ENCODE measurements at places on chromosomes 4 and X.

DNA sequence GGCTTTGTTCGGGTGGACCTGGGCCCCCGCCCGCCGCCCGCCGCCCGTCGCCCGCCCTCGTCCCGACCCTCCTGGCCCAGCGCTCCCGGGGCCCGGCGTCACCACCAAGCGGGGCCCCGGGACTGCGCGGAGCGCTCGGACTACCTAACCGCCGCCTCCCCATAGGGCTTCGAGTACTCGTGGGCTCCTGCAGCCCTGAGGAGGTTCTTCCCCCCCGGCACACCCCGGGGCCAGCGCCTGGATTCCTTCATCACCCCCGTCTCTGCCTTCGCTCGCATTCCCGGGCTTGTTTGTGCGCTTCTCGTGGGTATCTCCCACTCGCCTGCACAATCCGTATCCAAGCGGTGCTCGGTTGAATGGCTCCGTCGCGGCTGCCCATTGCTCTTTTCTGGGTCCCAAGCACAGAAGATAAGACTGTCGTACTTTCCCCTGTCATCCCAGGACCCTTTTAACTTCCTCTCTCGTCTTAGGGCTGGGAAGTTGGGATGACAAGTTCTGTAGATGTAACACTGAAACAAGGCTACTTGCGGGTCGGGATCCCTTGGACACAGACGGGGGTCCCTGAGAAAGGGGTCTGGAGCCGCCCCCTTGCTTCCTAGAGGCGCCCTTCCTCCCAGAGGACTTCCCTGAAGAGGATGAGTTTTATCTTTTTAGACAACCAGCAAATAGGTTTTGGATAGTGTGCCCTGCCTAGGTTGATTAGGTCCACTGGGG is 565 bp downstream of the MOB1B start:
- no peak for DNase-seq

DNA sequence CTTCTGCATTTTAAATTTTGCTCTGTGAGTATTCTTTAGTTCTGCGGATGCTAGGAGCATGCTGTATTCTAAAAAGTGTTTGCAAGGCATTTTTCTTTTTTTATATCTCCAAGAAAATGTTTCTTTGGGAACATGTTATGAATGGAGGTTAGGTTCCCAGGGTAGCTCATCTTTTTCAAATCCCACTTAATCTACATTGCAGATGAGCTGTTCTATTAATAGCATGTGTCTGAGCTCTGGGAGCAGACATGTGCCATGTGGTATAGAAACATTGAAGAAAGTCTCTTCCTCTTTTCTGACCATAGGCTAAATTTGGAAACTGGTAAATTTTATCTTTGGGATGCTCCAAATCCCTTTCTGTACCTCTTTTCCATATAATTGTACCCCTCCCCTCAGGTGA is 23.2 kb downstream of the DIAPH2 start:
- no peak for DNase-seq

- DNase-seq: no peak
These were observed 8.3 kb upstream of the RAP2C start for GRCh38 chrX:132227383-132228112.

GRCh38 chr4:108044951-108045686 is 55.4 kb downstream of the HADH start:
- DNase-seq: no peak

GRCh38 chr4:4677556-4678522 is 136.0 kb upstream of the STX18 start:
- peak; percentile 68 for DNase-seq

- no peak for DNase-seq
These were observed 11.8 kb upstream of the ZNF630 start for GRCh38 chrX:48083212-48083611.

DNA sequence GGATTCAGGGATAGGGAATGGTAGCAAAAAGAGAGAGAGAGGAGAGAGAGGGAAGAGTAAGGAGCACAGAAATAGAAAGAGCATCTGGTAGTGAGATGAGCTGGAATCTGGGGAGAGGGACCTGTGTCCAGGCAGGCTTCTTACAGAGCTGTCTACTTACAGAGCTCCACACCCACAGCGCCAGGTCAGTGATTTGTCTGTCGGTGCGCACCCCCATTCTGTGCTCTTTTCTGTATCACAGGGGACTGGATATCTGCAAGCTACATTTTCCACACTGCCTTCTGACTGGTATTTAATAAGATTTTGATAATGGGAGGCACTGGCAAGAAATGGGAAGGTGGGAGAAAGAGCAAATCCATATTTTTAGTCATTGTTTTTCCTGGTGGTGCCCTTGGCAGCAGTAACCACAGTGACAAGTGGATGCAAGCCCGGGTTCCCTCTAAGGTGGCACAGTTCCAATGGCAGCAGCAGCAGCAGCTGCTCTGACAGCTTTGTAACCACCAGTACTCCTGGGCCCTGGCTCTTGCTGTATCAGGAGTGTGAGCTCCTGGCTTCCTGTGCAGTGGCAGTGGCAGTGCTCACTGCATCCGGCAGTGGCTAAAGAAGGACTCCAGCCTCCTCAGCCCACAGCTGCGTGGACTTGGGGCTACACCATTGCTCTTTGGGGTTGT is 300.5 kb downstream of the TRIML1 start:
- no peak for DNase-seq

DNA sequence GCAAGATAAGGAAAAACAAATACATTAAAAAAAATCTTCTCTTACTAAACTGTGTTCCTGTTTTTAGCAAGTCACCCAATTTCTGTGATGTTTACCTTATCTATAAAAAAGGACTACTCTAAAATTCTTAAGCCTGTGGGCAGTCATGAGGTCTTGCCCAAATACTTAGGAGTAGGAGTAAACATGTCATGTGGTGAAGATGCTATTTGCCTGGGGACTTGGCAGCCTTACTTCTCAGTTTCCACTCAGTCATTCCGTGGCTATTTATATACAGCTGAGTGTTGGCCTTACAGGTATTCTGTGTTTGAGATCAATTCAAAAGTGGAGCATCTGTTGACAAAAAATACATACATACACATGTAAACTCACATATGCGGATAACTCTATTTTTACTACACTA is 89.9 kb upstream of the TLR2 start:
- DNase-seq: no peak

GRCh38 chrX:19704132-19704531 is 183.3 kb downstream of the SH3KBP1 start:
- no peak for DNase-seq

DNA sequence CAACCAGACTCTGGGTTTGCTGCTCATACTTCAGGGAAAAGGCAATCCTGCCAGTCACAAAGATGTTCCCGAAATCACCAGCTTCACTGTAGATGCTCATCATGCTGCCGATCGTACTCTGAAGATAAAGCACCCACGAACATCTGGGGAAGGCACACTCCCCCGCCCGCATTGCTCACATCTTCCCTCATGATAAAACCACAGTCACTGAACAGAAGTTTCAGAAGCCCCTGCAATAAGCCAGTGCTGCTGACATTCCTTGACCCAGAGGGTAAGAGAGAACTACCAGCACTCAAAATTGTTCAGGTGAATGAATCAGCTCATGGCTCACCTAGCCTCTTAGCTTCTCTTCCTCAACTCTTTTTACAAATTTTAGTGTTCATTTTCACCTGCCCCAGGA is 43.1 kb downstream of the SRPX2 start:
- DNase-seq: no peak

- no peak for DNase-seq
These were observed 67.9 kb downstream of the KLHL8 start for GRCh38 chr4:87152310-87153041.

DNA sequence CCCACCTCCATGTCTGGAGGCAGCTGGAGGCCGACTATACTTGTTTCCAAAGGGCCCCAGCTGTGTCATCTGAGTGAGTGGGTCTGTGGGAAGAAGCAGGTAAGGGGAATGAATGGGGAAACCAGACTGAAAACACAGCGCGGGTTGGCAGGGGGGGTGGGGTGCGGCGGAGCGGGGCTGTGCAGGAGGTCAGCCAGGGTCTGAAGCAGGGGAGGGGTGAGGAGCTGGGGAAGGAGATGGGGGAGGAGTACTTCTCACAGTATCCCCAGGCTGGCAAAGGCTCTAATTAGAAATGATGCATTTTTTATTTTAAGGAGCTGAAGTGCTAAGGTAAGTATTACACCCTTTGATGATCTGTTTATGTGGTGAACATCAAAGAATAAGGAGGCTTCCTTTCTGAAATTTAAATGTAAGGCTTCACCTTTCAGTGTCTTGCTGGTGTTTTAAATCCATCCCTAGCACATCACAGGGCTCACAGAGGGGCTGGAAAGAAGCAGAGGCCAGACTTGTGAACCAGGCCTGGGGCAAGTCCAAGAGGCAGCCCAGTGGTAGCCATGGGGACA is 37.5 kb downstream of the SMIM20 start:
- no peak for DNase-seq

- DNase-seq: no peak
These were observed 2.7 kb upstream of the MAML3 start for GRCh38 chr4:140156529-140157171.

GRCh38 chrX:26219351-26219750 is 3.4 kb downstream of the MAGEB5 start:
- DNase-seq: no peak

GRCh38 chr4:184261246-184261645 is 43.6 kb upstream of the ENPP6 start:
- no peak for DNase-seq

- DNase-seq: no peak
These were observed 243.8 kb upstream of the JADE1 start for GRCh38 chr4:128565565-128566186.

DNA sequence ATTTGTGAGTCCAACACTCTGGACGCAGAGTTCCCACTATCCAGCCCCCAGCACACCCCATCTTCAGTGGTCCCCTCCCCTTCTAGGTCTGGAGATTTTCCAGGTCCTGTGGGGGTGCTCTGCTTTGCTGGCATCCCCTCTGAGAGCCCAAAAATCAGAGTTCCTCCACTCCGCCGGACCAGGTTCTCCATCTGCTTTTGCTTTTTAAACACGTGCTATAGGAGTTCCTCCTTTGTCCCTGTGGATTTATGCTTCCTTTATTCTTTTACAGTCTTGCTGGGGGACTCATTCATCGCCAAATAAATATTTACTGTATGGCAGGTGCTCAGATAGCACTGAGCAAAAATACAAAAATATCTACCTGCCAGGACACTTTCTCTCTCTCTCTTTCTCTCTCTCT is 324.7 kb downstream of the STK32B start:
- no peak for DNase-seq

DNA sequence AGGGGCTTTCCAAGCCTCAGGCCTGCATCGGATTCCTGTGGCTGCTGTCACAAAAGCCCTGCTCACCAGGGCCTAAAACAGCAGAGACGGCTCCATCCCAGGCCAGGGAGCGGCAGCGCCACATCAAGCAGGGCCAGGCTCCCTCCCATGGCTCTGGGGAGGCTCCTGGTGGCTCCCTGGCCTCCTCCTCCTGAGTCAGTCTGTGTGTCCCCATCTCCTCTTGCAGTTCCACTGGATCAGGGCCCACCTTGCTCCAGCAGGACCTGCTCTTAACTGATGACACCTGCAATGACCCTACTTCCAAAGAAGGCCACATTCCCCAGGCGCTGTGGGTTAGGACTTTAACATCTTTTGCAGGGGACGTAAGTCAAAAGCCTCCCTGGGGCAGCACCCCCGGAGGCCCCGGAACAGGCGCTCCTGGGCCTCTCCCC is 51.9 kb downstream of the CPZ start:
- no peak for DNase-seq

- DNase-seq: no peak
These were observed 161.4 kb upstream of the FAM9B start for GRCh38 chrX:9195199-9195880.

GRCh38 chrX:138754861-138755260 is 43.3 kb upstream of the FGF13 start:
- DNase-seq: no peak

GRCh38 chrX:105167233-105167632 is 53.3 kb downstream of the TEX13A start:
- no peak for DNase-seq

DNA sequence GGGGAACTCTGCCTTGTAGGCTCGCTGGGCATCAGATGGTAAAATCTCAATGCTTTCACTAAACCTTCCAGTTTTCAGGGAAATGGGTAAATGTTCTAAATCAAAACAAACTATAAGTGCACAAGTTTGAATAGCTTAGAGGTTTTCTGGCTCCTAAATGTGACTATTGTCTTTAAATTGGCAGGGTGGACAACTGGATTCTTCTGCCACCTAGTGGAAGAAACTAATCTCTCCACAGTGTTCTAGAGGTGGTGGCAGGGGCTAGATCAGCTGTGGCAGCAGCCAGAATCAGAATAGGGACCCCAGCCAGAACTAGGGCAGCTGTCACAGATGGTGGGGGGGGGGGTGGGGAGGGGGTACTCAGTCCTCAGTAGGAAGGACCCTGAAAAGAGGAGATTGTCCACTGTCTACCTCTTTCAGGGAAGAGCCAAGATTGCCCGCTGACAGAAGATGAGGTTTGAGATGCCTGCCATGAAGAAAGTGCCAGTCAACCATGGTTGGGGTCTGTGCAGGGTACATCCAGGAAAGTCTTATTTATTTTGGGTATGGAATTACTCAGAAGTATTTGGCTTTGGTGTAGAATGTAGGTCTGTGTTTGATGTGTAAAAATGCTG is 201.4 kb downstream of the CCNG2 start:
- DNase-seq: peak; percentile 4
